Stimulated activated CD4-positive, alpha-beta T cell treated with anti-CD3 and anti-CD28 coated beads, TNF-alpha, amount 100 ng/mL, for 24 hours (primary cell): ENCODE measurements at places on chromosomes 11 and 22.

- no peak for DNase-seq
Observed at GRCh38 chr11:125154378-125155099, 10.0 kb upstream of the PKNOX2 start.

DNA sequence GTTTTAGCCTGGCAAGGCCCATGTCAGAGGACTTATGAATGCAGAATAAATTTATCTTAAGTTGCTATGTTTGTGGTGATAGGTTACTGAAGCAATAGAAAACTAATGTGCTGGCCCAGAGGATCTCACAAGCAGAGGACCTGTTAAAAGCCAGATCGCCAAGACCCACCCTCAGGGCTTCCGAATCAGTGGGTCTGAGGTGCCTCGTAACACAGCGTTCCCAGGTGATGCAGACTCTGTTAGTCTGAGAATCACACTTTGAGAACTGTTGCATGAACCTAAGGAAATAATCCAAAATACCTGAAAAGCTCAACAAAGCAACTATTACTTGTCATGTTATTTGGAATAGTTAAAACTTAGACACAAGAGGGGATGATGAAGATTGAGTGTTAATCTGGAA is 6.7 kb upstream of the SCARF2 start:
- DNase-seq: no peak

DNA sequence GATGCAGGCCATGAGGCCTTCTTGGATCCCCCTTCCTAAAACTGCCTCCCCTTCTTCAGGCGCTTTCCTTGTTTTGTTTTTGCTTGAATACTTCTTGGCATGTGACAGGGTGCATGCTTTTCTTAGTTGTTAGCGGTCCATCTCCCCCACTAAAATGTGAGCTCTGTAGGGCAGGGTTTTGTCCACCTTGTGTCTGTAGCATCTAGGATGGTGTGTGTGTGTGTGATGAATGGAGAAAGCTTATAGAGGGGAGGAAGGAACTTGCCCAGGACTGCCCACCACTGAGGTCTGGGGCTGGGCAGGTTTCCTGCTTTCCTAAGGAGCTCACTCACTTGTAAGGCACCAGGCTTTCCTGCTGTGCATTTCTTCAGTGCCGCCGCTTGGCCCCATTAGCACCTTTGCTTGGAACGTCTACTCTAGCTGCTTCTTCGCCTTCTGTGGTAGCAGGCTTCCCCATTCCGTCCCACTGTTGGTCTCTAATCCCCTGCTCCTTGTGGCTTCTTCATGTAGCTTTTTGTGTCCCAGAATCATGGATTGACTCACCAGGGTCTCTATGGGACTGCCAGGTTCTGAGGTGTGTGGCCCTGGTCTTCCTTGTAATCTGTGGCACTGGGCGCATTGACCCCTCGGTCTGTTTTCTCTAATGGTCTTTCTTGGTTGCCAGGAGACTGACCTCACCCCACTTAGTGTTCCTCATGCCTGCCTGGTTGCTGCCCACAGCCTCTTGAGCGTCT is 3.3 kb downstream of the DGCR8 start:
- no peak for DNase-seq

DNA sequence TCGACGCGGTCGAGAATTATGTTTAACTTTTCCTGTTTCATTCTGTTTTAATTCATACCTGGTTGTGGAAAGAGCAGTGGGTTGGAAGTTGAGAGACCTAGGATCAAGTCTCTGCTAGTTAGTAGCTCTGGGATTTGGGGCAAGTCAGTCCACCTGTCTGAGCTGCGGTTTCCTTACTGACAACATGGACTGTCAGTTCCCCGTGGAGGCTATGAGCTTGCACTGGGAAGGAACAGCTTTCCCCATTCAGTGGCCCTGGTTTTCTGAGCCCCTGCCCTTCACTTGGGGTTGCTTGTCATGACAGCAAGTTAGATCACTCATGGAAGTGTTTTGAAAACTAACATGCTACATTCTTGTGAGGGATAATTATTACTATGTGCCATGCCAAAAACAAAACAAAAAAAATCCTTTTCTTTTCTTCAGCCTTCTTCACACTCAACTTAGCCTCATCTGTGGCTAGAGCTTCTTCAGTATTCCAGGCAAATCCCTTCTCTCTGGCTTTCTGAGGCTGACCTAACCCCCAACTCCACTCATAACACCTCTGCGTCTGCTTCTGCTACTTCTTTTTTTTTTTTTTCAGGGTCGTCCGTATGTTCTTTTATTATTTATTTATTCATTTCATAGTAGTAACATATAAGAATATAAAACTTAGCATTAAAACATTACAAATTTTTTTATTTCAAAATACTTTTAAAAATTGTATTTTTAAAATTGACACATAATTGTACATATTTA is 43.0 kb upstream of the ZBED5 start:
- DNase-seq: no peak

DNA sequence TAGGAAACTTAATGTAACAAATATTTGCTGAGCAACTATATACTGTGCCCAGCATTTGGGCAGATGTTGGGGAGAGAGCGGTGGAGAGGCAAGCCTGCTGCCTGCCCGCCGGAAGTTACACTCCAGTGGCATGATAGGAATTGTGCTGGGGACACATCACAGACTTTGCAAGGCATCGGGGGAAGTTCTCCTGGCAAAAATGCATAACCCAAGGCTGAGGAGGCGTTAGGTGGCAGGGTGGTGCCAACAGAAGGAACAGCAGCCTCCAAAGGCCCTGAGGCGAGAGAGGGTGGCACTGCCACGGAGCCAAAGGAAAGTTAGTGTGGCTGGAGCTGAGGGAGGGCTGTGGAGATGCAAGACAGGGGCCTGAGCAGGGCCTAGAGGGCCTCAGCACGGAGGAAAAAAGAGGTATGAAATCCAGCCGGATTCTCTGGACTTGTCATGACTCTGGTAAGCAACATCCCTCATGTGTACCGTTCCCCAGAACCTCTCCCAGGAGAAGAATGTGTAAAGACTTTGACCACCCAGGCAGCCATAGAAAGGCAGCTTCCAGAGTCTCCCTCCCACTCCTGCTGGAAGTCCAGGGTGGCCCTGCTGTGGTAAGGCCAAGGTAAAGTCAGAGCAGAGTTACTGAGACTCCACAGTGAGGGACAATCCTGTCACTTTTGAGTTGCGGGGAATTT is 76.1 kb upstream of the RAB1B start:
- DNase-seq: no peak
